GM12891 (cell line): ENCODE measurements at places on chromosomes 4 and X.

DNA sequence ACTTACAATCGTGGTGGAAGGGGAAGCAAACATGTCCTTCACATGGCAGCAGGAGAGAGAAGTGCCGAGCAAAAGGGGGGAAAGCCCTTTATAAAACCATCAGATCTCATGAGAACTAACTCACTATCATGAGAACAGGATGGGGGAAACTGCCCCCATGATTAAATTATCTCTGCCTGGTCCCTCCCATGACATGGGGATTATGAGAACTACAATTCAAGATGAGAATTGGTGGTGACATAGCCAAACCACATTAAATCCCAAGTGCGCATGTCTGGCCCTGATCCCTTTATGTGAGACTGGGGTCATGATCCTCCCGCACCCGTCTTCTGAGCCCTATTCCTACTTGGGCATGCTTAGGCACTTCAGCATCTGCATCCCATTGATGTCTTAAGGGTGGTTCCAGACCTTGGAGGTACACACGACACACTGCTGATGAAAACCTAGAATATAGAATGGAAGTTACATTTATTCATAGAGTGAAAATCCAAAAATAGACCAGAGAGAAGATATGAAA, 116.0 kb downstream of the PTTG2 start:
- DNase-seq: no peak

- no peak for DNase-seq
Observed at GRCh38 chr4:159542296-159542695, 439.4 kb downstream of the RAPGEF2 start.

DNA sequence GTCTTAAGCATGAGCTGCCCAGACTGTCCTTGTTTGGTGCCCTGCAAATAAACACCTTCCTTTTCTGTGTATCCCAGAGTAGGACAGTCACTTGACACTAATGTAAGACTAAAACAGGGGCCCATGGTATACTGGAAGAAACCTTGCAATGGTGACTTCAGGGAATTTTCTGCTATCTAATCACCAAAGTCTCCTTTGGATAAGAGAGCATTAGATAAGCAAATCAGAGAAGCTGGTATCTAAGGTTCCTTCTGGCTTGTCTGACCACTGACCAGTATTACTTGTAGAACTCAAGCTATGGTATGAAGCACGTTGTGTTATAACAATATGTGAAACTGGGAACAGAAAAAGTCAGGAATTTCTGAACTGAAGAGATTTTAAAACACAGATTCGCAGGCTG, 173.9 kb downstream of the COL25A1 start:
- no peak for DNase-seq

DNA sequence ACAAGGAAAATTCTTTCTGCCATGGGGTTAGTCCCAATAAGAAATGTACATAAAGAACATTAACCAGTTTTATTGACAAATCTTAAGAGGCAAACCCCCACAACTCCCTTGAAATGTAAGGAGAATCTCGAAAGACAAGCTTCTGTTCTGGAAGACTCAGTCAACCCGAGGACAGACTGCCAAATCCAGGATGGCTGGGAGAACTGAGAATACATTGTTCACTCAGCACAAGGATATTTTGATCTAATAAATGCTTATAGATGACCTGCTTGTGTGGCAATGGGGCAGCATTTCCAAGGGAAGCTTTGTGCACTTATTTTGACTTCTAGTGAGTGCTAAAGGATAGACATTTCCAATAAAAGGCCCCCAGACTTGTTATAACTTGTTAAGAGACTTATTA, 280.4 kb downstream of the DHX15 start:
- no peak for DNase-seq

GRCh38 chrX:154833746-154834274, 652 bp downstream of the SMIM9 start:
- no peak for DNase-seq

DNA sequence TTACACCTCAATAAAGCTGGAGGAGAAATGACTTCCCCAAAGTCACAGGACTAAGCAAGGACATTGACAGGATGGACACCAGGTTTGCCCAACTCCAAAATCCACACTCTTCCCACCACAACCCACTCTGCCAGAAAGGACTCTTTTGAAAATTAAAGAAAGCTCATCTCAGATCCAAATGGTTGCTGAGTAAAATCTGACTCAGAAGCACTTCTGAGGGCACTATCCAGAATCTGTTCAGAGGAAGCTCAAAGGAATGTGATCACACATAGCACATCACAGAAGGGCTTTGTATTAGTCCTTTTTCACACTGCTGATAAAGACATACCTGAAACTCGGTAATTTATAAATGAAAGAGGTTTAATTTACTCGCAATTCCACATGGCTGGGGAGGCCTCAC, 155.5 kb downstream of the RAB28 start:
- no peak for DNase-seq

- DNase-seq: no peak
Observed at GRCh38 chr4:110195561-110196205, 2.7 kb downstream of the ELOVL6 start.

DNA sequence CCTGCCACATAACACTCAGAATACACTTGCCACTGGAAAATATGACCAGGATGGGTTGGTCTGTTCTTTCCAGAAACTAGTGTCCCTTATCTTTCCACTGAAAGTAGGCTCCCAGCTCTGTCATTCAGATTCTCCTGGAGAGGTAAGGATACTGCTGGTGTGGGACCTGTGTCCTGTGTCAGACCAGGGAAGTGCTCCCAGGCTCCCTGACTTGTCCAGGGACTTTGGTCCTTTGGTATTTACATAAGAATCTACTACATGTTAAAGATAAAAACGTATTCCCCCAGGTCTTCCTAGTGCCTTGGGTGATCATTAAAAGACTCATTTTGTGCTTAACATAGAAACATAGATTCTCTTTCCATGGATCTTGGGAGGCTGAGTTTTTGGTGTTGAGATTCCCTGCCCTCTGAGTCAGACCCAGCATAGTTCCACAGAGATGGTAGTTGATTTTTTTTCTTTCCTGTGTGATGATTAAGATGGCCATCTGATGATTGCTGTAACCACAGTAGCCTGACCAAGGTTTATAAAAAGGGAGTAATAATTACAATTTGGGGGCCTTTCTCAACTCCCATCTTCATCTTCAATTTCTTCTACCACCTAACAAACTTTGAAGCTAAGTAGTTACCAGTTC, 159.8 kb upstream of the JADE1 start:
- no peak for DNase-seq

GRCh38 chr4:118991686-118992085, 103.0 kb downstream of the SYNPO2 start:
- no peak for DNase-seq

DNA sequence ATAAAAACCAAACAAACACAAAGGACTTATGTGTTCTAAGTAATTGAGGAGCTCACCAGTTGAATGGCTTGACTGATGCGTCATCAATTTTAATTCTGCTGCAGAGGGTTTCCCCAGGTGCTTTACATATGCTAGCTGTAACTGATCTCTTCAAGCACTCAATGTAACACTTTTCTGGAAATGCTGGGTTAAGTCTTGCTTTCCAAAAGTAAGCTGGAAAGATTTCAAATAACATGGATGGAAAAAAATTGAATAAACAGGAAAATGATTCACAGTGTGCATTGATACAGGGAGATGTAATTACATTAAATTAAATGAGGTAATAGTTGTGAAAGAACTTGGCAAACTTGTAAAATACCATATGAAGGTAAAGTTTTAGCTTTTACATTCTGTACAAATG, 186.7 kb upstream of the WDFY3 start:
- DNase-seq: no peak

DNA sequence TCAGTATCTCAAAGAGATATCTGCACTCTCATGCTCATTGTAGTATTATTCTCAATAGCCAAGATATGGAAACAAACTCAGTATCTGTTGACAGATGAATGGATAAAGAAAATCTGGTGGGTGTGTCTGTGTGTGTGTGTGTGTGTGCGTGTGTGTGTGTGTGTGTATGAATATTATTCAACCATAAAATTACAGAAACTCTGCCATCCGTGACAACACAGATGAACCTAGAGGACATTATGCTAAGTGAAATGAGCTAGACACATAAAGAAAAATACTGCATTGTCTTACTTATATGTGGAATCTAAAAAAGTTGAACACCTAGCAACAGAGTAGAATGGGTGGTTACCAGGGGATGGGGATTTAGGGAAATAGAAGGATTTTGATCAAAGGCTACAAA, 13.2 kb downstream of the XKRX start:
- DNase-seq: no peak

GRCh38 chrX:124426288-124427169, 80.2 kb downstream of the SH2D1A start:
- no peak for DNase-seq

- no peak for DNase-seq
Observed at GRCh38 chrX:96704629-96705028, 20.0 kb downstream of the DIAPH2 start.

DNA sequence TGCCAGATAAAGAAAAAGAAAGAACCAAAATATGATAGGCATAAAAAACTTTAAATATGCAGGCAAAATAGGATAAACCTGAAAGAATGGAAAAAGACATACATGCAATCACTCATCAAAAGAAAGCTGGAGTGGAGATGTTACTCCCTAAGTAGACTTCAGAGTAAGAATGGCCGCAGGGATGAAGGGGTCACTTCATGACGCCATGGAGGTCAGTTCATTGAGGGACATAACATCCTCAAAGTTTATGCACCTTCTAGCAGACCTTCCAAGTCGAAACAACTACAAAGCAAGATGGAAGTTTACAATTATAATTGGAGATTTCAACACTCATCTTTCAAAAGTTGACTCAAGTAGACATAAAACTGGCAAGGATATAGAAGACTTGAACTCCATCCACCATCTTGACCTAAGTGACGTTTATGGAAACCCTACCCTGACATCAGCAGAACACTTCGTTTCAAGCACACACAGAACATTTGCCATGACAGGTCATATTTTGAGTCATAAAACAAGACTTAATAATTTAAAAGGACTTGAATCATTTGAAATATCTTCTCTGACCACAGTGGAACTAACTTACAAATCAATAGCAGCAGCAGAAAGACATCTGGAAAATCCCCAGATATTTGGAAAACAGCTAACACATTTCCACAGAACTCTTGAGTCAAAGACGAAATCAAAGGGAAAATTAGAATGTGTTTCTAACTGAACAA, 106.0 kb upstream of the LRPAP1 start:
- no peak for DNase-seq

DNA sequence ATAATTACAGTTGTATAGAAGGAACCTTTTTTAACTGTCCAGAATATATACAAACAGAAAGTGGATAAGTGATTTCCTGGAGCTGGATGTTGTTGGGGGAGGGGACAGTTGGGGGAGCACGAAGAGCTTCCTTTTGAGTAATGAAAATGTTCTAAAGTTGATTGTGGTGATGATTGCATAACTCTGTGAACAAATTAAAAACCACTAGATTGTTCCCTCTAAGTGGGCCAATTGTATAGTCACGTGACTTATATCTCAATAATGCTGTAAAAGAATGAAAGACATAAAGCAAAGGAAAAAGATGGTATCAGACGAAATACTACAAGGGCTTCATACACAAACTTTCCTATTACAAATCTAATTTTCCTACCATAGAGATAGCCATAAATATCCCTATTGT, 2.7 kb downstream of the CT55 start:
- no peak for DNase-seq

GRCh38 chrX:9315086-9315485, 149.8 kb upstream of the TBL1X start:
- no peak for DNase-seq

- peak; percentile 17 for DNase-seq
Observed at GRCh38 chrX:107205770-107206696, at the start of the genes DNAAF6 and NUP62CL. DNAAF6 (plus strand) TSS chrX:107206611; CDS start chrX:107212876, 6,265 bp downstream. NUP62CL (minus strand) TSS chrX:107206433; CDS start chrX:107175146, 31,287 bp downstream.

DNA sequence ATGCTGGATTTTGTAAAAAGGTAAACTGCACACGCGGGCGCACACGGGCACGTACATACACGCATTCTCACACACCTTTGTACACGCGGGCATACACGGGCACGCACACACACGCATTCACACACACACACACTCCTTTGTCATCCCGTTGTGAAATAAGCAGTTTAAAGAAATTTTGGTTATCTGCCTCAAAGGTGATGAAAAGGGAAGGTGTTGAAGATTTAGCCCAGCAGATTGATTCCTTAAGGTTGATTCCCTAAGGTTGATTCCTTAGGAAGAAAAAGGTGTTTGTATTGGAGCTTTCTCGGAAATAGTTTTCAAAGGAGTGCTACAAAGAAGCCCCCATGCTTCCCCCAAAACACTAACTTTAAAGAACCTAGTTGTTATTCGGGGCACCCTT, 693 bp downstream of the ATP10D start:
- DNase-seq: no peak

- DNase-seq: no peak
Observed at GRCh38 chr4:179927473-179927872, 2315.7 kb upstream of the TENM3 start.

GRCh38 chrX:8233091-8233490, 62.0 kb upstream of the VCX2 start:
- no peak for DNase-seq

DNA sequence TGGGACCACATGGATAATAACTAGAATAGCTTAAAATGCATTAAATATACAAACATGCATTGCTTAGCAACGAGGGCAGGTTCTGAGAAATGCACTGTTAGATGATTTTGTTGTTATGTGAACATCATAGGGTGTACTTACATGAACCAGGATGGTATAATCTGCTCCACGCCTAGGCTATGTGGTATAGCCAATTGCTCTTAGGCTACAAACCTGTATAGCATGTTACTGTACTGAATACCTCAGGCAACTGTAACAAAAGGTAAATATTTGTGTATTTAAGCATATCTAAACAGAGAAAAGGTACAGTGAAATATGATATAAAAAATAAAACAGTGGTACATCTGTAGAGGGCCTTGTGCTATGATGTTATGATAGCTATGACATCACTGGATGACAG, 169.2 kb upstream of the IL15 start:
- no peak for DNase-seq

DNA sequence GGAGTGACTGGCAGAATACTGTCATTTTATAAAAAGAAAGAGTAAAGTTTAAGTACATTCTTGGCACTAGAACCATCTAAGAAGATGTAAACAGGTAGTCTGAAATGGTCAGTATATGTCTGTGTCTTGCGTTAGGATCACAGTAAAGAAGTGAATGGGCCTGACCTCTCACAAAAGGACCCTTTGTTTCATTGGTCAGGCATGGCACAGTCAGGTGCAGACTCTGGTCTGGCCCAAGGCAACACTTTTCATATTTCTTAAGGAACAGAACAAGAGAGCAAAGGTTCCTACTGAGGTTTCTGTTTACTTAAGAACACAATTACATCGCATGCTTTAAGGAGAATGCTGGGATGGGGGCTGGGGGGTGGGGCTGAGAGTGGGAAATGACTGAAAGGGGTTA, 48.1 kb downstream of the RPGR start:
- DNase-seq: no peak

GRCh38 chrX:12825801-12826200, 34.6 kb downstream of the PRPS2 start:
- no peak for DNase-seq

- DNase-seq: no peak
Observed at GRCh38 chrX:57353472-57354132, 67.1 kb downstream of the FAAH2 start.
